ENCODE measurements at places on chromosomes 5 and 9.

DNA sequence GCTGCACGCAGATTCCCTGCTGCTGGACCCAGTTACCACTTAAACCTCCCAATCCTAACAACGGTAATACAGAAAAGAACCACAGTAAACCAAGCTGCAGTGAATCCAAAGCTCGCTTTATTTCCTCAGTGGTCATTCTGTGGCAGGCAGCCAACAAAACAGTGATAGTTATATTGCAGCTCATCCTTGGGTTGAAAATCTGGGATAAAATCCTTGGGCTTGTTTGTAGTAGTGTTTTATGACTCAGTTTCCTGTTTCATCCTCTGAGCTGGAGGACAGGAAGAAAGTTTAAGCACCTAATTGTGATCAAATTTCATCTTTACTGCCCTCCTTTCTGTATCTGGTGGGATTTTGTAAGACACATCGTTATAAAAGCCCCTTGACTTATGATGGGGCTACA is 31.4 kb downstream of the HMGCR start:
- DNase-seq = no peak

GRCh38 chr9:20921362-20921761 is 110.1 kb downstream of the HACD4 start:
- peak; percentile 1 for DNase-seq

- peak; percentile 48 for DNase-seq
Measured at GRCh38 chr5:74538206-74538661, 102.3 kb downstream of the ENC1 start.

- DNase-seq = peak; percentile 72
Measured at GRCh38 chr5:175821790-175822211, 49.6 kb upstream of the CPLX2 start.

- no peak for DNase-seq
Measured at GRCh38 chr9:118108971-118109370, 404.8 kb downstream of the TLR4 start.

GRCh38 chr9:21558615-21559401 is 76.7 kb upstream of the IFNE start:
- no peak for DNase-seq
